ENCODE measurements at places on chromosomes 12 and 14. TPM values are rescaled to one million over a fixed set of nuclear protein-coding genes. Genes with fewer than 3 reads are reported as not detected.

Gene OR6J1
- total RNA-seq = not detected

Gene TMEM132D
- 0.46 TPM for total RNA-seq

Gene IFT81
- total RNA-seq = 48.7 TPM

- peaks cover 2% of the 10 kb centered on the region for H3K4me1 ChIP-seq
- peaks cover 44% of the 10 kb centered on the region for H3K27me3 ChIP-seq
- H3K27ac ChIP-seq = no peak overlapping the region
- H3K4me3 ChIP-seq = no peak overlapping the region
- H3K36me3 ChIP-seq = no peaks in the 10 kb centered on the region
- no peak for DNase-seq
Measured at GRCh38 chr12:132455565-132455964, 34.4 kb upstream of the FBRSL1 start.

DNA sequence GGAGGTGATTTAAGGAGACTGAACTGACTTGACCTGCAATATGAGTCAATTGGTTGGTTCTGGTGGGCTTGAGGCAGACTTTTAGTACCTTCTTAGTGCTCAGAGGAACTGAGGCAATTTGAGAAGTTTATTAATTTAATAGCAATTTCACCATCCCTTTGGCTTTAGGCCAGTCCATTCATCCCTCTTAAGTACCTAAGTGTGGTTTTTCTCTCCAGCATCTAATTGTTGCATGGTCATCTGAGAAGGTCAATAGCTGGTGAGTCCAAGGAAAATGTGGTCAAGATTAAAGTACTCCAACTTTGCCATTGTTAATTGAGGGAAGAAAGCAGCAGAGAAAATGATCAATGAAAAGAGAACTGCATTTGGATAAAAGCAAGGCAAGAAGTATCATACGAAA lies 115.4 kb upstream of the DYRK2 start:
- no peaks in the 10 kb centered on the region for H3K36me3 ChIP-seq
- DNase-seq = no peak
- H3K27me3 ChIP-seq = peaks cover 4% of the 10 kb centered on the region
- H3K27ac ChIP-seq = no peak overlapping the region
- H3K4me3 ChIP-seq = no peak overlapping the region

DNA sequence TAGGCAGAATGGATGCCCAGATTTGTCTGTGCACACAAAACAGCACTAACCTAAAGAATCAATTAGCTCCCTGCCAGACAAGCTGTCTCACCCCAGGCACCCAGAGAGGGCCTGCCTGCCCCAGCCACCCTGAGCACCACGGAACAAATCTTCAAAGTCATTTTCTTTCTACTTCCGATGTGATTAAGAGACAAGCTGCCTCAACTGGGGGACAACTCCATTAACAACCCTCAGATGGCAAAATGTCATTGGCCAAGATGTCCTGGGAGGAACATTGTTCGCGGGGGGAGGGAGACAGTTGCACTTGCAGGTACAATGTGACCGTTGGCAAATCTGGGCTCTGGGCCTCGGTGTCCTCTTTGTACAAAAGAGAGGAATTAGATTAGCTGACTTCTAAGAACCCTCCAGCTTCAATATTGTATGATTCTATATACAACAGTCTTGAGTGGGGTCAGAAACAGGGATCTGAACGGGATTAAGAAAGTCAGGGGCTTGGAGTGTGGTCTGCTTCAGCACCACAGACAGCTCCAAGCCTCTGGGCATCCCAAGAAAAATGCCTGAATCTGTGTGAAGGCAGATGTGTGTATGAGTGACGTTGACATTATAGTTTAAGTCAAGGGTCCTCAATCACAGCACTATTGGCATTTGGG lies 42.8 kb upstream of the CMKLR1 start:
- DNase-seq = peak; percentile 55
- no peaks in the 10 kb centered on the region for H3K4me1 ChIP-seq
- no peak overlapping the region for H3K27ac ChIP-seq
- H3K4me3 ChIP-seq = no peak overlapping the region

DNA sequence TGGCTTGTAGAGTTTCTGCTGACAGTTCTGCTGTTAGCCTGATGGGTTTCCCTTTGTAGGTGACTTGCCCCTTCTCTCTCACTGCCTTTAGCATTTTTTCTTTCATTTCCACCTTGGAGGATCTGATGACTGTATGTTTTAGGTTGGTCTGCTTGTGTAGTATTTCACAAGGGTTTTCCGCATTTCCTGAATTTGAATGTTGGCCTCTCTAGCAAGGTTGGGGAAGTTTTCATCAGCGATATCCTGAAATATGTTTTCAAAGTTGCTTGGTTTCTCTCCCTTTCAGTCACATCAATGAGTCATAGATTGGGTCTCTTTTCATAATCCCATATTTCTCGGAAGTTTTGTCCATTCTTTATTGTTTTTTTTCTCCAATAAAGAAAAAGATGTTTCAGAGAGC lies 11.4 kb downstream of the NOPCHAP1 start:
- H3K27me3 ChIP-seq = no peaks in the 10 kb centered on the region
- H3K27ac ChIP-seq = no peak overlapping the region
- DNase-seq = no peak
- H3K36me3 ChIP-seq = peaks cover 38% of the 10 kb centered on the region
- no peak overlapping the region for H3K4me3 ChIP-seq

DNA sequence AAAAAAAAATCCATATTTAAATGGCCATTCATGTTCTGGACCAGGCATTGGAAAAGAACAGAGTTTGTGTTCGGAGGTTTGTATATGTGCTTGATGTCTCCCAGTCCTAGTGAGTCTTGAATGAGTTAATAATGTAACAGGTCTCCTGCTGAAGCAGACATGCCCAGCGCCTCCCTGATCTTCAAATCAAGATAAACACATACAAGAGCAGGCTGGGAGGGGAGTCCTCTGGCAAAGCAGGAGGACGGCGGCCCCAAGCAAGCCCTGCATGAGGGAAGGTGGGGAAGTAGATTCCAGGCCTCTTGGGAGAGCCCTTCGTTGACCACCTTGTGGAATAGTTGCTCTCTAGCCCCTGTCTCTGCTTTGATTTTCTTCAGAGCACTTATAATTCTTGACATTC lies 156.3 kb downstream of the ZFP36L1 start:
- no peaks in the 10 kb centered on the region for H3K27me3 ChIP-seq
- no peak overlapping the region for H3K4me3 ChIP-seq
- no peak for DNase-seq

DNA sequence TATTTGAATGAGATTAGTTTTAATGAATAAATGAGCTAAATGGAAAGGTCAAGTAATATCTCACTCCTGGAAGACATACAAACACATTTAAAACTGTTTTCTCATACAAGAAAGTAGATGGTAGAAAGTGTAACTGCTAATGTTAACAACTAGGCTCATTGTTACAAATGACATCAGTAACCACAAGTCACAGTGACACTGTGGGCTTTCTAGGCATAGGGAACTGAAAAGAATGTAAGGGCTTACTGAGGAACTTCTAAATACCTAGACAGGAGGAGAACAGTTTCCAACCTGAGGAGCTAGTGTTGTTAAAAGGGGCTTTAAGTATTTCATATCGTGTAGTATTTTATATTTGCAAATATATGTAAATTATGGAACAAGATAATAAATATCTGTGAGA lies 17.5 kb upstream of the ERGIC2 start:
- H3K4me3 ChIP-seq = no peak overlapping the region
- H3K36me3 ChIP-seq = no peaks in the 10 kb centered on the region
- DNase-seq = no peak
- H3K27me3 ChIP-seq = no peaks in the 10 kb centered on the region

DNA sequence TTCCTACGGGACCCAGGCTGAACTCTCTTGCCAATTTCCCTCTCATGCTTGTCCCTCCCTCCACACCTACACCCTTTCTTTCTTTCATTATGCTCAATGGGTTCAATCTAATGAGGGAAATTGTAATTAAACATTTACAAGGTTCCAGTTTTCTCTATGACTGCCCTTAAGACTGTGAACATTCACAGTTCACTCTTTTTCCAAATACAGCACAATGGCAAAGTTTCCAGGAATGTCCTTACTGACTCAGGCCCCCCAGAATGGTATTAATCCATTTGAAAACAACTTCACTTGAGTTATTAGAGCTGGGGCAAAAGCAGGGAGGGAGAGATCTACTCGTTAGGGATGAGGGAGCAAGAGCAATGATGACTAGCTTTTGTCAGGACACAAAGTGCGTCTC lies 892.1 kb downstream of the NRXN3 start:
- no peak for DNase-seq
- H3K4me3 ChIP-seq = no peak overlapping the region
- no peaks in the 10 kb centered on the region for H3K27me3 ChIP-seq
- H3K36me3 ChIP-seq = no peaks in the 10 kb centered on the region
- H3K4me1 ChIP-seq = no peaks in the 10 kb centered on the region

DNA sequence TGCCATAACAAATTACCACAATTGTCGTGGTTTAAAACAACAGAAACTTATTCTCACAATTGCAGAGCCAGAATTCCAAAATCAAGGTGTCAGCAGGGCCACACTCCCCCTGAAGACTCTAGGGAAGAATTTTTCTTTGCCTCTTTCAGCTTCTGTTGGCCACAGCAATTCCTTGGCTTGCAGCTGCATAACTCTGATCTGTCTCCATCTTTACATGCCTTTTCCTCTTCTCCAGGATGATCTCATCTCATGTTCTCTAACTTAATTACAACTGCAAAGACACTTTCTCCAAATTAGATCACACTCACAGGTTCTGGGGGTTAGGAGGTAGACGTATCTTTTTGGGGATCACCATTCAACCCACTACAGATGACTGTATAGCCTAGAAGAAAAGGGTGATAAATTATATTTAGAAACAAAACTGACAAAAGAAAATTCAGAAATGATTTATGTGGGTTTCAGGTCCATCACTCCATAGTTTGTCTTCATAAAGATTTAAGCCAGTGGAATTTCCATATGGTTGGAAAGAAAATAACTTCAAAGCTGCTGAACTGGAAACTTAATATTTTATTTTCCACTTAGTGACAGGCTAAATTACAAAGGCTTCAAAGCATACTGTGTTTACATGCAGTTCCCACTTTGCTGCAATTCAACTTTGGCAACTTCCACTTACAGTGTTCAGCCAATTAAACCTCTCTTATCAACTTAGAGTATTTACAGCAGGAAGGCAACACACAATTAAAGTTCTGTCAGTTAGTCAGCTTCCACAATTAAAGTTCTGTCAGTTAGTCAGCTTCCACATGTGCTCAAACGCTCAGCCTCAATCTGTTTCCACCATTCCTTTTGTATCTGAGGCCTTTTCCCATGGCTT lies 213.3 kb downstream of the EPS8 start:
- DNase-seq = no peak
- H3K4me1 ChIP-seq = no peaks in the 10 kb centered on the region
- no peak overlapping the region for H3K4me3 ChIP-seq
- H3K36me3 ChIP-seq = no peaks in the 10 kb centered on the region
